ENCODE measurements at places on chromosomes 11 and 22.

DNA sequence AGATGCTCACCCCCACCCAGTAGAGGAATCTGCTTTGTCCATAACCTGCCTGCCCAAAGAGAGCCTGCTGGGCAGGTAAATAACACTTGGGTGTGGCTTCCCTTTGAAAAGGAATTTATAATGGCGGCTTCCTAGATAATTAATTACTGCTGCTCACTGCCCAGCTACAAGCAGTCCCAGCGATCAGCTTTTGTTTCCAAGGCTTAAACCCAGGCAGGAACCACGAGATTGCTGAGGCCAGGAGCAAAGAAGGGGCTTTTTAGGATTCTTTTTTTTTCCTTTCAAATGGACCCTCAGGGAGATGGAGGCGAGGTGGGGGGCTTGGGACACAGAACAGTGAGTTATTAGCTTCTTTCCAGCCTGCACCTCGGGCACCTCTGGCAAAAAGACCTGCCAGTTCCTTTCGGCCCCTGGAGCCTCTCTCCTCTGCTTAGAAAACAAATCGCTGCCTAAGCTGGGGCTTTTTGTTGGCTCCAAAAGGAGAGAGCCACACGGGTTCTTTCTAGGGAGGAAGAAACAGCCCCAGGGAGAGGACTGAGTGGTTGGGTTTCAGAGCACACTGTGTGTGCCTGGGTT is 107.2 kb downstream of the TSPAN18 start:
- DNase-seq, result peak; percentile 5

DNA sequence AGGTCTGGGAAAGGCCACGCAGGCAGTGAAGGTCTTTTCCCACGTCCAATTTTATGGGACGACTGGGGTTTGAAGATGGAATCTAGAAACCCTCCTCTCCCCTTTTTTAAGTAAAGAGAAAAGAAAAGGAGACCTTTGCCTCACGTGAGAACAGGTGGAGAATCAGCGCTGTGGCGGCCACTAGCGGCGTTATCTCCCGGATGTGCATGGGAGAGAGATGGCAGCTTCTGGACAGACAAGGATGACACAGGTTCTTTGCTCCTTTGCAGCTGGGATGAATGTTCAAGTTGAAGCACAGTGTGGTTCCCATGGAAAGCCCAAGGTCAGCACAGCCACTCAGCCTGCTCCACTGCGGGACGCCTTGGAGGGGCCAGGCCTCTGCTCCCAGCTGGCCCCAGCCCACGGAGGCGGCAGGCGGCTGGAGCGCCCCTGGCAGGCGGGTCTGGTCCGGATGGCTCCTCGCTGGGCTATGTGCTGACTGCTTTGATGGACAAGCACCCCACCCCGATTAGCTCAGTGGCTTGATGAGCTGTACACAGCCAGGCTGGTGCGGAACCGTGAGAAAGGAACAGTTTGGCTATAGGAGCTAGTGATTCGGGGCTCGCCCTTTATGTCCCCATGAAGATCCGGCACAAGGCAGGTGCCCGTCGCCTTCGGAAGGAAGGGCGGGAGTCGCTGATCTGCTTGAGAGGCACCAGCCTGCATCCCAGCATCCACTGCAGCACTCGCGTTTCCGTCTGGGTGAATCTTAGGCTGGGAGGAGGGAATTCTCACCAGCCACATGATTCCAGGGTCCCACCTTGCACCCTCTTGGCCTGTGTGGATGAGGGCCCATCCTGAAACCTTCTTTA is 14.5 kb upstream of the BID start:
- no peak for DNase-seq

DNA sequence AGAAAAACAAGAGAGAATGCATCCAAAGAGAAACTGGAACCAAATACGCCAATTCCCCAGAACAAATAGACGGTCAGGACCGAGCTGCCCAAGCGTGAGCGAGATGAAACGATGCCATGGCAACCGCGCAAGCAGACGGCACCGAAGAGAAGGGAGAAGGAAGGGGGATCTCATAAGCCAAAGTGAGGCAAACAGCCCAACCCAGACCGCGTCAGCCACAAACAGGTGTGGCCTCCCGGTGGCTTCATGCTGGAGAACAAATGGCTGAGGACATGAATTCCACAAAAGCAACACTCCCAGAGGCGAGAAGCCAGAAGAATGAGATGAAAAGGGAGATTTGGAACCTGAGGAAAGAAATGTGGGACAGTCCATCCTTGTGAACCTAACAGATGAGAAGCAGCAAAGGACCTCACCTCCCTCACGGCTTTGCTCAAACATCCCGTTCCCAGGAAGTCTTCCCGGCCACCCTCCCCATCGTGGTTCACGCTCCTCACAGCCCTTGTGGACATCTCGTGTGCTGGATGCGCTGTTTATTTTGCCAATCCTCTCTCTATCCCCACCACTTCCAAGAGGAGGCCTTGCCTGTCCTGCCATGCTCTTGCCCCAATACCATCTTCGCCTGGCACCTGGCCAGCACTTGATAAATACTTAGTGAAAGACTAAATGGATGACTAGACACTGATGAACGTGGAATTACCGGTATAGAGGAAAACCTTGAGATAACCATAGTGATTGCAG is 89.1 kb upstream of the RTL6 start:
- DNase-seq, result no peak

DNA sequence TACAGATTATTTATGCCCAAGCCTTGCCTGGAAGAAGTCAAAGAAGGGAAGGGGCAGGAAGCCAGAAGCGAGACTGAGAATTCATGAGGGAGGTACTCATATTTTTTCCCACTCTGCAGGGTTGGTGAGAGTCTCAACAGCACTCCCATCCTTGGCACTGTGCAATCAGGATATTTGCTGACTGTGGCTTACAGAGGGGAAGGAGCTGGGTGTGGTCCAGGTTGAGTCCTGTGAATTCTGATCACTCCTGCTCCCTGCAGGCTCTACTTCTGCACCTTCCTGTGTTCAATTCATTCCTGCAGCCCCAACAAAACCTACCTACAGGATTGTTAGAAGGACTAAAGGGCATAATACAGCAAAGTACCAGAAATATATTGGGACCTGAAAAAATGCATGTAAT is 530.5 kb downstream of the INSC start:
- no peak for DNase-seq

DNA sequence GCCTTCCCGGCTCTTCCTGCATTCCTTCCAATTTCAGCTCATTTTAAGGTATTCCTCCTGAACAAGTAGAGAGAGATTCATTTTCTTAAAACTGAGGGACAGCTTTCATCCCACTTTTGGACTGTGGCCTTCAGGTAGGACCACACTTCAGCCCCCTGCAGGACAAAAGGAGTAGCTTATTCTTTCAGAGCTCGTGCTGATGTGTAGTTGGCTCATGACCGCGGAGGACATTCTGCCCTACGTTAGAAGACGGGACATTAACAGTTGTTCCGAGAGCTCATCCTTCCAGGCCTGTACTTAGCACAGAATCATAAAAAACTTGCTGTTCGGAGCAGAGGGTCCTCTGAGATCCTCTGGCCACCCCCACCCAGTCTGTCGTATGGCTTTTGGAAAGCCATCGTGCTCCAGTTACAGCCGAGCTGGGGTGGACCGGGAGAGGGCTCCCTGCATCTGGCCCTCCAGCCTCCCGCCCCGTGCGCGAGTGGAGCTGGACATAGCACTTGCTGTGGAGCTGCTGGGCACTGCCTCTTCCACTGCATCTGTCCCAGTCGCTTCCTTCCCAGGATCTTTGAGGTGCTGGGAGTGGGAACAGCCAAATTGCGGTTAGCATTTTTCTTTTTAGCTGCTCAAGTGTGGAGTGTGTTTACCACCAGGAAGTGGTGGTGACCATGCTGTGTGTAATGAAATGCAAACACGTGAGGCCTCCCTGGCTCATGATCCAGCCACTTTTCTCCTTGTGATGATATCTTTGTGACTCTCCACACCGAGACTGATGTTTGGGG is 250.3 kb downstream of the TBC1D22A start:
- DNase-seq, result no peak

DNA sequence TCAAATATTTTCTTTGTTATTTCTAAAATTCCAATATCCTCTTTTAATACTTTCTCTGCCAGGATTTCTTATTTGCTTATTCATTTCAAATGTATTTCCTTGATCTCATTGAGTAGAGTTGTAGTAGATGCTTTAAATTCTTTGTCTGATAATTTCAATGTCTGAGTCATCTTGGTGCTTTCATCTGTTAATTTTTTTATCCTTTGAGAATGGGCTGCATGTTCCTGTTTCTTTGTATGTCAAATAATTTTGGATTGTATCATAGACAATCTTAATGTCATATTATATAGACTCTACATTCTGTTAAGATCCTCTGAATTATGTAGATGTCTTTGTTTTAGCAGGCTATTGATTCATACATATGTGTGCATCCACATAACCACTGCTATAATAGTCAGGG is 57.5 kb downstream of the MYEOV start:
- no peak for DNase-seq

GRCh38 chr11:44837661-44838060 is 110.9 kb downstream of the TSPAN18 start:
- DNase-seq, result no peak

DNA sequence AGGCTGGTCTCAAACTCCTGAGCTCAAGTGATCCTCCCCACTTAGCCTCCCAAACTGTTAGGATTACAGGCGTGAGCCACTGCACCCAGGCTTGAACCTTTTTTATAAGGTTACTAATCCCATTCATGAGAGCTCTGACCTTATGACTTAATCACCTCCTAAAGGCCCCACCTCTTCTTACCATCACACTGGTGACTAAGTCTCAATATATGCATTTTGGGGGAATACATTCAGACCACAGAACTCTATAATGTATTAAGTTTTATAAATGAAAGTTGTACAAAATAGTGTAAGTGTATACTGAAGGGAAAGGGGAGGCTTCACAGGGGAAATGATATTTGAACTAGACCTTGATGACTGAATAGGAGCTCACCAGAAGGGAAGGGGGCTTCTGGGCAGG is 28.4 kb upstream of the RBFOX2 start:
- DNase-seq, result no peak

DNA sequence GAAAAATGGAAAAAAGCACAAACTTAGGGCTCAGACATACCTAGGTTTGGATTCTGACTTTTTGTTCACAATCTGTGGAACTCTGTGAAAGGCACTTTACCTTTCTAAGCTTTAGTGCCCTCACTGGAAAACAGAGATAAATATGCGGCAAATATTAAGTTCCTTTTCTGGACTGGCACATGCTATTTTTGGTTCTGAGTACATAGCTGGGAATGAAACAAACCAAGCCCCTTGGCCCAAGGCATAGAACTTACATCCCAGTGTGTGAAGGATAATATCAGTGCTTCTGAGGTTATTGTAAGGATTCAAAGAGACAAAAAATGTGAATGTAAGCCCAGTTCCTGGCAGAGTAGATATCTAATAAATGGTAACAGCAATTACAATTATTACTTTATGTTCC is 227.5 kb downstream of the ADAMTS15 start:
- no peak for DNase-seq

DNA sequence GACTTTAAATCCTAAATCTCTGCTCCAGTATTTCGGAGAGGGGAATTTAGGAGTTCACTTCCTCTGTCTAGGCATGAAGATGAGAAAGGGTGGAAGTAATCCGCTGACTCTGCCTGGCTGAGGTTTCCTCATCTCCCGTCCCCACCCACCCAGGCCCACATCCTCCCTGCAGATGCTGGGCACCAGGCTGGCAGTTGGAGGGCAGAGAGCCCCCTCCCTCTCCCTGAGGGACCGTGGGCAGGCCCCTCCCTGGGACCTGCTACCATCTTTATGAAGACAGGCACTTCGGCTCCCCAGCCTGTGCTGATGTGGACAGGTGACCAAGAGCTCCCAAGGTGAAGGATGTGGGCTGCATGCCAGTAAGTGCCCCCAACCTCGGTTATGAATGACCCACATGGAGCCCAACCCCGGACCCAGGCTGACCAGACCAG is 6.7 kb downstream of the CASTOR1 start:
- no peak for DNase-seq

DNA sequence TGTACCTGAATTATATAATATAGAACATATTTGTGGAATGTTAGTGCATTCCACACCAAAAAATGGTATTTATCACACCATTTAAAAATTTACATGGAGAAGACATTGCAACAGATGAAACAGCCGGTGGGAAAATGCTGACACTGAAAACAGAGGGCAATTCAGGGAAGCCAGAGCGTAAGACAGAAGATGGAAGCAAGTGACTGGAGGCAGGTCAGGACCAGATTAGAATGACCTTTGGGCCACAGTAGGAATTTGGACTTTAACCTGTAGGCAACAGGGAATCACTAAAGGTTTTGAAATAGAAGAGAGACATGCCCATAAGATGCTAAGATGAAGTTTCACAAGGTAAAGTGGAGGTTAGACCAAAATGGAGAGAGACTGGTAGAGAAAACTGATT is 60.5 kb downstream of the METTL15 start:
- no peak for DNase-seq

- no peak for DNase-seq
Observed at GRCh38 chr11:20731676-20732215, 62.4 kb downstream of the NELL1 start.

GRCh38 chr11:112864672-112865071 is 96.5 kb upstream of the NCAM1 start:
- no peak for DNase-seq

DNA sequence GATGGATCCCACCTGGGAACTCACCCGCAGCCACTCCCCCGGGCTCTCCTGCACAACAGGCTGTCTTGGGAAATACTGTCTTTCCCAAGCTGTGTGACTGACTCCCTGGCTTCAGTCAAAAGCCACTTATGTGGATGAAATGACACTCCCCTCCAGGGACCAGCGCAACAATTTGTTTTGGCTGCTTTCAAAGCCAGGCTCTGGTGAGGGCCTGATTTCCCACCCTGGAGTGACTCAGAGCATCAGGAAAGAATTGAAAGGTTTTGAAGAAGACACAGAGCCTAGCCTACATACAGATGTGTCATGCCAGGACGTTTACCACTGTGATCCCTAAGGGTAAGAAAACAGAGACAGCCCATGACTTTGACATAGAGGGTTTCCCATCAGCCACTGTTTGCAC is 550.5 kb downstream of the MIAT start:
- no peak for DNase-seq

DNA sequence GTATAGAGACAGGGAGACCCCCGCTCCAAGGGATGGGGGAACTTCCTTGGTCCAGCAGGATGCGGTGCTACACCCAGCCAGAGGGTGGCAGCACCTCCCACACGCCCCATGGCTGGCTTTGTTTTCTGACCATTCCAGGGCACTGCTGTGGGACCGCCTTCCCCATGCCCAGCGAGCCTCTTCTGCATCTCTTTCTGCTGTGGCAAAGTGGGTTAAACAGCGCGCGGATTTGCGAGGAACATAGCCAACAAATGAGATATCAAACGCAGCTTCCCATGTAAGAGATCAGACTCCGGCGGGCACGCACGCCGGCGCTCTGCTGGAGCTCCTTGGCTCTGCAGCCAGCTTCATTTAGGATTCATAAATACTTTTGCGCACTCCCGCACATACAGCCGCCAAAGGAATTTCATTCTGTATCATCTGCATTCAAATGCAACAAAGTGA is 485.8 kb upstream of the CADM1 start:
- DNase-seq, result peak; percentile 34
